ENCODE measurements at places on chromosomes 1 and 21.

DNA sequence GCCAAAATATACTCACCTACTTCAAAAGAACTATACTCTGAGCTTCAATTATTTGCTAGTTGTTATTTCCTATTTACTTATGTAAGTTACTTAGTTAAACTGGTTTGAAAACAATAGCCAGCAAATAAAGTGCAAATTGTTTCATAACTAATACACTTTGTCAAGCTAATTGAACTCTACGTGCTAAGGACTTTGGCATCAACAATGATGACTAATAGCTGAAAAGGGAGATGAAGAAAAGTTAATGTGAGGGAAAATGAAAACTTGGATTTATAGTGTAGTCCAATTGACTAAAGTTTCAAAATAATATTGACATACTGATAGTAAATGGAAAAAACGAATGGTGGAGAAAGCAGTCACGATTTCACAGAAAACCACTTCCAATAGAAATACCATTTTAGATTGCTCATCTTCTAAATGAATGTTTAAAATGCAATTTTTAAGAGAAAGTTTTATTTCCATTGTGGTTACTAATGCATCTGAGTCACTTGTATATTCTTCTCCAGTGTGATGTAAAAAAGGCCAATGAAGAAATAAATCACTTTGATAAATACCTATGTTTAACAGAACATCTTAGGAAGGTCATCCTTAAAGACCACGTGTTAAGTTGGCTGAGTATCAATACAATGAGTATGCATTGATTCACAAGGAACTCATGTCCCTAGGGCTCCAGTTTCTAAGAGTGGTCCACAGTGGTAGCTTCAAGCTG is 455.2 kb downstream of the LTN1 start:
- no peak for DNase-seq

GRCh38 chr1:162404550-162405160 is 7.3 kb downstream of the SH2D1B start:
- no peak for DNase-seq

DNA sequence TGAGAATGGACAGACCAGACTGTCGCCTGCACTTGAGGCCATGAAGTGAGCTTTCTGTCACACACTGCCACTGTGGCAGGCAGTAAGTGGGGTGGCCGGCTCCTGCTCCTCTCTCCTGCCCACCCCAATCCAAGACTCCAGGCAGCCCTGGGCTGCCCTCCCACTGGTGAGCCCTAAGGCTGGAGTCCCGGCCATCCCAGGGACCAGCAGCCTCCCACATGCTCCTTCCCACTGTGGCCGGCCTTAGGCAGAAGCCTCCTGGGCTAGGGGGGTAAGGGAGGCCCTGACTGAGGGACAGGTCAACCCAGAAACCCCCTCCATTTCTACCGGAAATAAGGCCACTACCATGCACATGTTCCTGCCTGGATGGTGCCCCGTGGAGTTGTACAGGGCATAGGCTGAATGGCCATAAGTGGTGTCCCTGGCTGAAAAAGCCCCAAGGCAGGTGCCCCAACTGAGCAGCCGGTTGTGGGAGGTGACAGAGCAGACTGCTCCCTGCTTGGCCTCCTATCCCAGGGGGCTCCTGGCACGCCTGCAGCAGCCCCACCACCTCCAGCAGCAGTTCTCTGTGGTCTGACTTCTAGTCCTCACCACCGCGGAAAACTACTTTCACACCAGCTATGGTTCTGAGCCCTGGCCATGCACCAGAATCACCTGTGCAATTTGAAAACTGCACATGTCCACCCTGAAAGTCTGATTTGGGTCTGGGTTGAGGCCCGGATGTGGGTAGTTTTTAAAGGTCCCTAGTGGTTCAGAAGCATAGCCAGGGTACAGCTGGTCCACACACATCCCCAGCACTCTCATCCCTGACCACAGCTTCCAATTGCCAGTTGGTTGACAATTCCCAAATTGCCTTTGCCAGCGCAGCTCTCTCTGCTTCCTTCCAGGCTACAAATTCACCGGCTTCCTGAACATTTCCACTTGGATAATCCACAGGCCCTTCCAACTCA is 1.6 kb upstream of the ARTN start:
- DNase-seq, result no peak

DNA sequence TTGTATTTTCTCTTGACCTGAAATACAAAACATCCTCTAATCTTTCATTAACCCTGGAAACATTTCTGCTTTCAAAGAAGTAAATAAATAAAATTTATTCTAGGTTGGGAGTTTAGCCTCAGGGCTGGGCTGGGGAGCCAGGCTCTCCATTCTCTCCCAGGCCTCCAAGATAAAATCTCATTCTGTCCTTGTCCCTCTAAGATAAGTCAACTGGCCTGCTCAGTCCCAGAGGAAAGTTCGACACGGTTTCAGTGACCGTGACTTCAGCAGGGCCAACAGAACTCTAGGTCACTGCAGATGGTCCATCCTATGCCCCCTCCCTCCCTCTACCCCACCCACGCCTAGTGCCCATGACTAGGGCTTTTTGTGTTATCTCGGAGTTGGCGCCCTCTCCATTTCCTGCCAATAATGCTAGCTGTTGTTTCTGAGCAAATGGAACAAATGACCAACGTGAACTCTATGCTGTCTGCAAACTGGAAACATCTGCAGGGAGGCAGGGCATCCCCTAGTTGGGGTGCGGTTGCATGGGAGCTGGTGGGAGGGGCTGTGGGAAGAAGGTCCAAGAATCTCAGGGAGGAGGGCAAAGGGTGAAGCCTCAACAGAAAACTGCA is 10.1 kb upstream of the ADORA3 start:
- DNase-seq, result no peak

- no peak for DNase-seq
Observed at GRCh38 chr1:8201331-8201861, 116.5 kb upstream of the SLC45A1 start.

DNA sequence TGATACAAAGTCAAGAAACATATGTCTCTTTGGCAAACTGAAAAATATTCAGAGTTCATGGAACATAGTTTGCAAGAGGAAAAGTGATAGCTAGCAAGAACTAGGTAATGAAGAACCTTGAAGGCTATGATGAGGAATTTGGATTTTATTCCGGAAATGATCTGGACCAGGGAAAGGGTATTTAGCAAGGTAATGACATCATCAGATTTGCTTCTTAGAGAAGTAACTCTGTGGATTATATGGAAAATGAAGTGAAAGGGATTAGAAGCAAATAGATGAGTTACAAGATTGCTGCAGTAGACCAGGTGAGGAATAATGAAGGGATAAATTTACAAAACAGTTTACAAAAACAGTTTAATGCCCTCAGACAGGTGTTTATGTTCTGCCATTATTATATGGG is 197.3 kb downstream of the RASAL2 start:
- no peak for DNase-seq

- DNase-seq, result no peak
Observed at GRCh38 chr1:5845376-5845775, 146.8 kb downstream of the NPHP4 start.

- no peak for DNase-seq
Observed at GRCh38 chr1:177825276-177825901, 144.5 kb downstream of the SEC16B start.

DNA sequence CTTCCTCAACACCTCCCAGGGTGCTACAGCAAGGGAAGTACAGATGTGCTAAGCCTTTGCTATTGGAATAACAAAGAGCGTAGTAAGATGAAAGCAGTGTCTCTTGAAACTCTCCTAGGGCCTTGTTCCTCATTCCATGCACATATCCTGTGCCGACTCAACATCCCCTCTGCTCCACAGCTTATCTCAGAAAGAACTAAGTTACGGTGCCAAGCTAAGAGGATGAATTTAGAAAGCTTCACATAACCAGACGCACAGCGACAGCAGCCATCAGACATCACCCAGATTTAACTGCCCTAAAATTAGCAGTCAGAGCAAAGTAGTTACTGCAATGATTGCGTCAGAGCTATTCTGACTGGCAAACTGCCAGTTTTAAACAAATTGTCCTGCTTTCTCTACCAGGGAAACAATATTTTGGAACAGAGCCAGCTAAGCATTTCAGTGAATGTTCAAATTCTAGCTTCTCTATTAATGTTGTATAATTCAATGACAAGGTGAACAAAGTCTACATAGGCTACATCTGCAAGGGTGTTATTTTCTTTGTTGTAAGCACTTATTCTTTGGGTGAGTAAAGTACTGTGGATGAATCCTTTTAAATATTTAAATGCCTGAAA is 9.5 kb downstream of the SIPA1L2 start:
- DNase-seq, result no peak

DNA sequence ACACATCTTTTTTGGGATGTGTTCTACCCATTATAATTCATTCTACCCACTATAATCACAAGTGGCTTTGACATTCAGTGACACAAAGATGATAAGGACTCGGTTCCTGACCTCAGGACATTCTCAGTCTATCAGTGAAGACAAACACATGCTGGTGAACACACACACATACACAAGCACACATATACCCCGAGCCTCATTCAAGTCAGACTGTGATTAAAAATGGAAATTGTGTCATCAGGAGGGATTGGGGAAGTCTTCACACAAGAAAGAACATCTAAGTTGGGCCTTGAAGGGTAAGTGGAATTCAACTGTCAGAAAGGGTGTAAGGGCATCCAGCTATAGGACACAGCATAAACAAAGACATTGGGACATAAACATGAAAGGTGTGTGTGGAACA is 2.6 kb upstream of the LAD1 start:
- no peak for DNase-seq

DNA sequence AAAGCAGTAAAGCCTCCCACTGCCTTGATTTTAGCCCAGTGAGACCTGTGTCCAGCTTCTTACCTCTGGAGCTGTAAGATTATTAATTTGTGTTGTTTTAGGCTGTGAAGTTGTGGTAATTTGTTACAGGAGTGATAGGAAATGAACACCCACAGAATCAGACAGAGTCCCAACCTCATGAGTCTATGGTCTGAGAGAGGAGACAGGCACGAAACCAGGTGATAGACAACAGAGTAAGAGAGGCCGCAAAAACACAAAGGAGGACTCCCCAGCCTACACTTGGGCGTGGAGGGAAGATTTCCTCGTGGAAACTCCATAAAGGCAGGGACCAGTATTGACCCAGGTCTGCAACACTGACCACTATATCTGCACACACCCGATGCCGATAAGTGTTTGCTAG is 234.6 kb upstream of the JUN start:
- no peak for DNase-seq

- DNase-seq, result no peak
Observed at GRCh38 chr1:175554586-175554985, 188.8 kb downstream of the TNR start.

Data from activated T-helper 1 cell treated with Interleukin-2 at 50 U/mL for 16 hours (primary cell).